H7 (cell line): ENCODE measurements at places on chromosomes 1 and 21.

GRCh38 chr1:234527346-234527745, 48.4 kb upstream of the TARBP1 start:
- no peak for DNase-seq

GRCh38 chr1:241292973-241293372, 64.0 kb downstream of the RGS7 start:
- DNase-seq, result no peak

DNA sequence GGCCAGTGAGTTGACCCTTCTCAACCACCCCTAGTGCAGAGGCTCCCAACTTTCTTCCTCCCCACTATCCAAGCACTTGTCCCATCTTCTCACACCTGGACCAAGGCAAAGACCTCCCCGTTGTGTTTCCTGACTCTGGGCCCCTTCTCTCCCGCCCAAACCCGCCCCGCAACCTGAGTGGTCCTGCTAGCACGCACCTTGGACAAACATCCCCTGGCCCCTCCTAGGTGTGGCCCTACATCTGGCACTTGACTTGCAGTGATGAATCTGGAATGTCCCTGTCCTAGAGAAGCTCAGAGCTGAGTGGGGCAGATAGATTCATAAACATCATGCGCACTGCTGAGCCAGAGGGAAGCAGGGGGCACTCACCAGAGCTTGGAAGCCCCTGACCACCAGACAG, 2.3 kb downstream of the SLC5A9 start:
- DNase-seq, result no peak

DNA sequence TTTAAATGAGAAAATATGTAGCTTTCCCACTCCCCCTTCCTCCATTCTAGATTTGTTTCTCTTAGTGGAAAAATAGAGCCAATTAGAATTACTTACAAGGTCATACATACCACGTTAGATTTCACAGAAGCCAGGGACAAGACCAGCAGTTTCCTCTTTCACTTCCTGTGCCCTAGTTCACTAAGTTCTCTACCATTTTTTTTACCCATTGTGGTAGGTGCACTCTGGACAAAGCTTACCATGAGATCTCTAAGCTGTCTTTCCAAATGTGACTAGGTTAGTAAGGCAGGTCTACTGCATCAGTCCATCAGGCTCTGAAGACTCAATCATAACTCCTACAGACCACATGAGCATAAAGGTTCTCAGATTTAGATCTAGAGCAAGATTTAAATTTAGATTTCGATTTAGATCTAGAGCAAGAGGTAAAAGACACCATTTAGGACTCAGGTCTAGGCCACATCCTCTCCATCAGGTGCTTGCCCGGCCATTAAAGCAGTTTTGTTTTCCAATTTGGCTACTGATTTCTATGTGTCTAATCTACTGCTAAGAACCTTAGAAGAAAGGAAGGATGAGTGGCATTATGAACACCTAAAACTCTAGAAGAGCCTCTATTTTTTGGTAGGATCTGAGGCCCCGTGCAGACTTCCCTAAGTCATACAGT, 235.3 kb downstream of the FAF1 start:
- DNase-seq, result no peak

GRCh38 chr1:215657047-215657446, 89.9 kb downstream of the KCTD3 start:
- no peak for DNase-seq

DNA sequence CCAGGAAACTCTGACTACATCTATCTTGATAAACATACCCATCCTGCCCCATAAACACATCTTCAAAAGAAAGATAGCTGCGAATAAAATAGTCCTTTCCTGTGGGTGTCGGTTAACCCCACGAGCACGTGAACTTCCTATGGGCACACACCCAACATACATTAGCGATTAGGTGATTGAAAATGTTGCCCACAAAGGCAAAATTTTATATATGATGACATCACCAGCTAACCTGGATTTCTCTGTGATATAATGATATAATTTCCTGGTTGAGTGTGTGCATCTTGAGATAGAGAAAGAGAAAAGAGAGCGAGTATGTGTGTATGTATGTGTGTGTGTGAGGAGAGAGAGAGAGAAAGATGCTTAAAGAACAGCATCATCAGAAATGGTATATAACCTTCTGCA, 296.1 kb downstream of the PTPRC start:
- DNase-seq, result no peak

- no peak for DNase-seq
These were observed at the start of gene FCER1G for GRCh38 chr1:161215076-161215475. Gene FCER1G (plus strand): TSS chr1:161215295. CDS start chr1:161215322, 27 bp downstream.

DNA sequence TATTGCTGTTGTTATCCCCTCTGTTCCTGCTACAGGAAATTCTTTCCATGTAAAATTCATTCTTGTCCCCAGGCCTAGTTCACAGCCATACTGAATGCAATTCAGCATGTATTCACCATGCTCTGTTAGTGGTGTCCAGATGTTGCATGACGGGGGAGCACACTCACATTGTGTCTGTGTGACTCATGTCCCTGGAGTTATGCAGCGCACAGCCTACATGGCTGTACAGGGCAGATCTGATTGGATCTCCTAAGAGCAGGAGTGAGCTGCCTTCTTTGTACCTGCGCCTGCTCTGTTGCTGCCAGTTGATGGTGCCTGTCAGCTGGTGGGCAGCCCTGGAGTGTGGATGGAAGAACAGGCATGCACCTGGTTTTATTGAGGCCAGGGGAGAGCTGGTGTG, 17.6 kb downstream of the HTR6 start:
- DNase-seq, result no peak

GRCh38 chr1:26949266-26949925, 10.9 kb downstream of the KDF1 start:
- DNase-seq, result no peak

DNA sequence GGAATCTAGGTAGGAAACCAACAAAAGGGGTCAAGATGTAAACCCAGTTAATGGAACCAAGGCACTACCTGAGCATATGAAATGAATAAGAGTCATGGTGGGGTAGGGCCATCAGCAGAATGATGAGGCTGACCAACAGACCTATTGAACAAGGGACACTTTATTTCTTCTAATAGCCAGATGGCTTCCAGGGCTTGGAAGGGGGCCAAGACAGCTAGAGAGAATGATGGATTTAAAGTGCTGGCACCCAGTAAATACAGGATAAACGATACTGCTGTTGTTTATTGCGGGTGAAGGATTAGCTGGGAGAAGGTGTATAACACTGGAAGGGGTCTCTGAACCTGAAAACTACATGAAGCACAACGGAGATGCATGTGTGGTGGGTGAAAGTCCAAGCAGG, 15.6 kb downstream of the DDAH1 start:
- DNase-seq, result no peak

DNA sequence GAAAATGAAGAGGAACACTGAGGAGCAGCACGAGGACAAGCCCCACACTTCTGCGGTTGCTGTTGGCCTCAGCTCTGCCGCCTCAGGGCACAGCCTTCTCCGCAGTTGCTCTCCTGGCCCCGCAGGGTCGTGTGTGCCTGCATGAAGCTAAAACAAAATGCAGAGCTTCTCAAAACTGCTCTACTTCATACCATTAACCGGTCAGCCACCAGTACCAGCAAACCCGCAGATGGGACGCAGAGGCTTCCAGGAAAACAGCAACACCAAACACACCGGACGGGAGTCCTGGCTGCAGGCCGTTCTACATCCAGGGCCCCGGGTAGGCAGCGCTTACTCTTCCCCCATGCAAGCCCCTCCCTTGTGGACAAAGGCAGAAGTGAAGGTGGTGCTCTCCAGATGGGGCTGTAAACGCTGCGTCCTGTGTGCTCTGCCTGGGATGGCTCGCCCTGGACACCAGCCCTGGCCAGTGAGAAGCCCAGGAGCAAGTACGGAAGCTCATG, 7.1 kb upstream of the C1orf159 start:
- peak; percentile 79 for DNase-seq

GRCh38 chr1:158793604-158794003, 12.6 kb upstream of the OR6N2 start:
- DNase-seq, result peak; percentile 47

- DNase-seq, result no peak
These were observed 216.2 kb upstream of the SAMSN1 start for GRCh38 chr21:14762327-14762726.

DNA sequence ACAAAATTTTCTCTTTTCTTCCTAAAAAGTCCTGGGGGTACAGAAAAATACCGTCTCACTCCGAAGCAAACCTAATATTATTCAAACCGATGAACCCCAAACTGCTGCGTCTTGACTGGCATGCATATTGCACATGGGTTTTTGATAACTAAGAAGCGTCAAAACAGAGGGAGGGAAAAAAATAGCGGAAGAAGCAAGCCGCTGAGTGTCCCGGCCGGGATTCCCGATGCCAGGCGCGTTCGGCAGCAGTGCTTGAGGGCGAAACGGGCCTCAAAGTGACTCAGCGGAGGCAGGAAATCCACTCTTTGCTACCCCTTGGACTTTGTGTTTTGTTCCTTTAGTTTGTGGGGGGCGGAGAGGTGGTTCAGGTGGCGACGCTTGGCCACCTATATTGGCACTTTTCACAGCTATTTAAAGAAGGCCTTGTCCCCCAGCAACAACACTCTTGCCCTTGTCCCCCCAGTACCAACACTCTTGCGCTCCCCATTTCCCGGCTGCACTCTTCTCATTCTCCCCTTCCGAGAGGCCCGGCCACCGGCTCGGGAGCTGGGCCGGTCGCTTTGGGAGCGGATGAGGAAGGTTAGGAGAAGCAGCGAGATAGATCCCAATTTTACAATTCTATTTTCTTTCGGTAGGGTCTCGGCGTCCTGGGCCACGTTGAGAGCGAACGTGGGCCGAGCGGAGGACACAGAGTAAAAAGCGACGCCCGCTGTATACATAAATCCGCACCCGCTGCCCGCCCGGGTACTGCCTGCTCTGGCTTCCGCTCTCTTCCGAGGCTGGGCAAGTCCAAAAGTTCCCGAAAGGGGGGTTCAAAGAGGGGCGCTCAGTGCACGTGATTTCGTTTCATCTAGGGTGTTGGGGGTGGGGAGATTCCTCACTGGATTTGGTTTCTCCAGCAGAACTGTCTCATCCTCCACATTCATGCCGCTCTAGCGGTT, 2.5 kb downstream of the LMX1A start:
- peak; percentile 59 for DNase-seq

- DNase-seq, result no peak
These were observed 197.7 kb upstream of the EDN2 start for GRCh38 chr1:41682149-41682548.

- DNase-seq, result no peak
These were observed 149.4 kb upstream of the CAMK1G start for GRCh38 chr1:209434066-209434465.

DNA sequence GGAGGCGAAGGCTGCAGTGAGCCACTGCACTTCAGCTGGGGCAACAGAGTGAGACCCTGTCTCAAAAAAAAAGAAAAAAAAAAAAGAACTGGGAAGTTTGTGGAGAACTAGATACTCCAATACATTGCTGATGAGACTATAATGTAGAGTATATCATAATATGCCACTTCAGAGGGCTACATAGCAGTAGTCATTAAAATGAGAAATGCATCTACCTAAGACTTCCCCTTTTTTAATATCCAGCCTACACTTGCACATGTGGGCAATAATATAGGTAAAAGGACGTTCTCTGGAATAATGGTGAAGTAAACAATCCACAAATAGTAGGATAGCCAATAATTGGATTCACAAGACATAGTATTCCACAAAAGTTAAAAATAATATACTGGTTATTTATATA, 311.0 kb downstream of the HLX start:
- DNase-seq, result no peak

- DNase-seq, result no peak
These were observed 69.7 kb upstream of the PDE9A start for GRCh38 chr21:42583477-42584295.

- DNase-seq, result no peak
These were observed 10.0 kb upstream of the SH2D2A start for GRCh38 chr1:156826630-156827029.

- DNase-seq, result no peak
These were observed 469.6 kb upstream of the NFIA start for GRCh38 chr1:60612790-60613189.

GRCh38 chr1:208010487-208011071, 99.7 kb upstream of the CD34 start:
- no peak for DNase-seq

- no peak for DNase-seq
These were observed 569 bp upstream of the WARS2 start for GRCh38 chr1:119141020-119141424.

- DNase-seq, result peak; percentile 12
These were observed 803.7 kb downstream of the NCAM2 start for GRCh38 chr21:21801921-21802320.

DNA sequence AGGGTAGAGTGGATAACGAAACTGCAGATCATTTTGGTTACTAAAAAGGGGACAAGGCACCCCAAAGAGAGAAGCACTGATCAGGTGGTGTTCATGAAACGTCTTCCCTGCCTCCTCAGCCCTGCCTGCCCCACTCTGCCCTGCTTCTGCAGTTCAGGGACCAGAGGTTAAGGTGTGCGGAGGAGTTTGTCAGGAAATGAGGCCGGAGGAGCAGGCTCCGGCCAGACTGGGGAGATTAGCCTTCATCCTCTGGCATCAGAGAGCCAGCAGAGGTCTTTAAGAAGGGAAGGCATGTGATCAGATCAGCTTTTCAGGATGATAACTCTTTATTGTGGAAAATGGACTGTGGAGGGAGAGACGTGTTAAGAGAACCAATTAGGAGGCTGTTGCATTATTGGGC, 291.9 kb upstream of the NR5A2 start:
- peak; percentile 7 for DNase-seq

- no peak for DNase-seq
These were observed 14.3 kb upstream of the CXADR start for GRCh38 chr21:17498586-17498985.

DNA sequence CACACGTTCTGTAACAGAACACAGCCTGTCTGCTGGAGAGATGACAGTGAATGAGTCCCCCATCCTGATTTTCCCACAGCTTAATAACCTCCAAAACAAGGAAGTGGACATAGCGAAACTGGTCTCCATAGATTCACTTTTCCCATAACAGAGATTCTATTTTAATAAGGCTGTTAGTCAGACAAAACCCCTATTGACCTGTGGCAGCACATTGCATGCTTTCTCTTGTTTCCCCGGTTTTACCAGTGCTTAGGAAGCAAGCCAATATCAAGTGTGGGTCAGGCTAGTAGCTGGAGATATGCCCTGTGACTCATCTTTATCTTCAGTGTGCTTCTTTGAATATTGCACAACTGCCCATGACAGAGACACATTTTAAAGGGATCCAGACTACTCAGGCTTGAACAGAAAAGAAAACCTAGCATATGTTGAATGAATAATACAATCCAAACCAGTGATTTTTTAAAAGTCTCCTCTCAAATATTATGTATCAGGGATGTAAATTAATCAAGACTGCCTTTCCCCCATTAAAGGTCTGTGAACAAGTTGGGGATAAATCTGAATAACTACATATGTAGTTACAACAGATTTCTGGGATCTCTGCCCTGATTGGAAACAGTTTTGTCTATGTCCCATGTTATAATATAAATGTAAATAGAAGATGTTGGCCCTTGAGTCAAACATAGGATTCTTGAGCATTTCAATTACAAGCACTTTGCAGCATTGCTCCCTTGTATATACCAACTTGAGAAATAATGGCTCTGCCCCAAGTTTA, 11.9 kb upstream of the CLDN8 start:
- no peak for DNase-seq

GRCh38 chr1:32350785-32351398, 11.4 kb downstream of the FAM229A start:
- peak; percentile 98 for DNase-seq
